LoVo (cell line): ENCODE measurements at places on chromosomes 1 and 21.

- DNase-seq: no peak
These were observed 591.7 kb downstream of the PLPP3 start for GRCh38 chr1:55987491-55988249.

DNA sequence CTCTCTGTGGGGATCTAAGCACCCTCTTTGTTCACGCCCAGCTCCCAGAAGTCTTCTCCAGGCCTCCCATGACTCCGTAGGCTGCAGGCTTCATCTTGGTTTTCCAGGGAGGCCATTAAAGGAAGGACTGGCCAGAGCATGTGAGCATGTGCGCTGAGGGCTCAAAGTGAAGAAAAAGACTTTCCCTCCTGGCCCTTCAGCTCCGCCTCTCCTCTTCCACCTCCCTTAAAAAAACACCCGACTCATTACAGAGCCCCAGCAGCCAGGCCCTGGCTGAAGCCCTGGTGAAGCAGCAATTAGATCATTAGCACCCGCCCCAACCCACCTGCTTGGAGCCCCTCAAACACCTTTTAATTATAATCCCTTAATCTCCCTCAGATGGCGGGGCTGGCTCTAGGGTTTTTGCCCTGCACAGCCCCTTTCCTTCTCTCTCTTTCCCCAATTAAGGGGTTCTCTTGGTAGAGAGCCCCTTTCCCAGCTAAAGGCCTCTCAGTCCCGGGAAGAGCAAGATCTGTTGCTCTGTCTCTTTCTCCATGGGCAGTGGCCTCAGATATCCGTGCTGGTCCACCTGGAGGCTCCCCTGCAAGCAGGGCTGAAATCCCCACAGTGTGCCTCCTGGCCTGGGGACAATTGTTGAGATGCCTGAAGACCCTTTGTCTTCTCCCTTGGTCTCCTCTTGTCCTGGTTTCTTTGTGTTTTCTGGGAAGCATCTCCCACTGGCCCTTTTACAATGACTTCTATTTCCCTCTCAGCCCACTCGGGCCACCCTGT, 30.5 kb downstream of the RHBG start:
- no peak for DNase-seq

DNA sequence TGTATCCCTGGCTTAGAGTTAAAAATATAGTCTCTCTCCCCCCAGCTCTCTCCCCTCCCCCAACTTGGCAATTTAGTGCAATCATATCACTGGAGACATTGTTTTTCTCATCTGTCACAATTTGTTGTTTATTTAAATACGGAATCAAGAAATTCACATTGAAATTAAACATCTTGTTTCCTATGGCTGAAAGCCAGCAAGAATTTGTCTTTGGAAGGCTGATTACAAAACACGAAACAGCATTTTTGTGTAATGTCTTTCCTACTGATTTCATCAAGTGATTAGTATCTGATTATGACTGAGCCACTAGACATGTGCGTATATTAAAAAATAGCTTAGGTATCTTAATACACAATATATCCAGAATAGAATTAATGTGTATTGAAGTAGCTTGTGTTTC, 119.7 kb downstream of the LYPLAL1 start:
- no peak for DNase-seq

DNA sequence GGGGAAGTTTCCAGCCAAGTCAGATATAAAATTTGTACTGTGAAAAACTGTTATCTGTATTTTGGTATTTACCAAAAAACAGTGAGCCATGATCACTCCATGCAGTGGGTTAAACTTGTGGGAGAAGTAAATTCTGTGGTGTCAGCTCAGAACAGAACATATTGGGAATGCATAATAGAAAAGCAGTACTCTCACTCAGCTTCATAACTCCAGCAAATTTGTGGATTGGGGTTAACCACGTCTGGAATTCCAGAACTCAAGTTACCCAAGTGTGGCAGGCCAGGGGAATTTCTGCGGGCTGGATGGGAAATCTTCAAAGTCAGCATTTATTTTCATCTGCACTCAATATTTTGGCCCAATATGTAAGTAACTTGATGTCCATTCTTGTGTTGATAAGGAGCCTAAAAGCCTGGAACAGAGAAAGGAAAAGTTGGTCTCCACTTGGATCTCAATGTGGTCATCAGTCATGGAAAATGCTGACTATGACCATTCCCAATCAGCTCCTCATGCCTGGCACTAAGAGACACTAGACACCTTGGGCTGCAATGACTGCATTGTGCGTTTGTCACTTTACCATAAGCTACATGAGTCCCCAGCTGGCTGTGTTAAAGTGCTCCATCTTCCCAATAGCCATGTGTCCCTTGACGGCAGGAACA, 39.1 kb upstream of the ENAH start:
- DNase-seq: no peak

GRCh38 chr1:3891329-3891865, 8.7 kb downstream of the C1orf174 start:
- no peak for DNase-seq

GRCh38 chr1:23237508-23237907, 20.2 kb upstream of the HTR1D start:
- no peak for DNase-seq

GRCh38 chr1:230308039-230308438, 118.1 kb downstream of the PGBD5 start:
- DNase-seq: peak; percentile 80

DNA sequence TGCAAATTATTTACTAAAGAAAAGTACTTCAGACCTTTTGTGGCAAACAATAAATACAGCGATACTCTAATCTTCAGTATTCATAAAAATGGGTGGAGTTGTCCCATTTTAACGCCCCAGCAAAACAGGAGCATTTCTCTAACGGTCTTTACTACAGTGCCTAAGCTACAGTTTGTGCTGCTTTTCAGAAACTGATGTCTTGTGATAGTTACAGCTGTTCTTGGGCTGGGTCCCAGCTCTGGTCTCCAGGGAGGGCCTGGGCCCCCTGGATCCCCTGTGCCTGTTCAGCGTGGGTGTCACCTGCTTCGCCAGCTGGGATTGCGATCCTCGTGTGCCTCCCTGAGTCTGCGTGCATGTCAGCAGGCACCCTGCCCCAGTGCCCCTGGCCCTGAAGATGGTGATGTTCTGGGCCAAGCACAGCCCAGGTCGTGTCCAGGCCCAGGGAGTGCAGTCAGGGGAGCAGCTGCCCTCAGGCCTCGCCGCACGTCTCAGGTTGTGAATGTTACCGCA, 64.0 kb upstream of the DIP2A start:
- DNase-seq: no peak
